ENCODE measurements at places on chromosomes 2 and 18.

DNA sequence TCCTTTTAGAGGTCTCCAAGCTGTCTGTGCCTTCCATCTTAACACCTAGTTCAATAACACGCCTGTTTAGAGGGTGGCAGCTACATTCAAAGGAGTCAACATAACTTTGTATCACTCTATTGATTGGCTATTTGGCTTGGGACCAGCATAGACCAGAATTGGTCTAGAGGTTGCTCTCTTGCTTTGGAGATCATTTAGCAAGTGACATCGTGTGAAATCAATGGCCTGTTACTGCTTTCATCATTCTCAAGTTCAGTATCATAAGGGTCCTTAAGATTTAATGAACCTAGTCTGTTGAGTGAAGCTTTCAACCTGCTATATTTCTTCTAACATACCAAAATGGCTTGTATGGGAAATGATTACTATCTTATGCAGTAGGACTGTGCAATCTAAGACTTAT, 768.2 kb downstream of the NRXN1 start:
- no peak for DNase-seq

- DNase-seq, result no peak
Observed at GRCh38 chr18:1663879-1664705, 759.4 kb downstream of the ADCYAP1 start.

DNA sequence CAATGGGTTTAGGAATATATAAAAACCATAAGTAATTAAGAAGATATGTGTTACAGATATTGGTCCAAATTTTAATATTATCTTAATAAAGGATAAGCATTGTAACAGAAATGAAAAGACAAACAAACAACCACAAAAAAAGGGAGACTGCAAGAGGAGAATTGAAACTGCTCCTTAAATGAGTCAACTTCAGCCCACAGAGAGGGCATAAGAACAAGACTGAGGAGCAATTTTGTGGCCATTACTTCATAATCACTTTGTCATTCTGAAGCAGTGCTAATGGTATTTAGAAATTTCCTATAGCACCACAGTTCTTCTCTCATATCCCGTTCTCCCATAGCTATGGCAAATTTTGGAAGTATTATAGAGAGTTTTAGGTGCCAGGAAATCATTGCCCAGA, 193.2 kb upstream of the HNMT start:
- DNase-seq, result no peak

DNA sequence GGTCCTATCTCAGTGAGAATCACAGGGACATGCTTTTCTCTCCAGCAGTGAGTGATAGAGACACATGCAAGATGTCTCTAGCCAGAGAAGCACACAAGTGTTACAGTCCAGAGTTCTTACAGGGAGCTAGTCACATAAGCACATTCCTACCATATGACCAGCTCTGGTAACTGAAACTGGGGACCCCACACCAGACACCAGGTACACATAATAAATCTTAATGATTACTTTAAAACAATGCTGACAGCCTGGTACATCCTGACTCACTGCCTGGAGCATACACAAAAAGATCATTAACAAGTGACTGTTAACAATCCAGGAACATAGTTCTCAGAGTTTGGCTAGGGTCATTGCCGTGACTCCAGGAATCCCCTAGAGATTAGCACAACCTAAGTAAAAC, 53.6 kb downstream of the GALNT1 start:
- DNase-seq, result no peak

GRCh38 chr2:71534826-71535225, 81.5 kb downstream of the DYSF start:
- no peak for DNase-seq

GRCh38 chr2:39718483-39718882, 52.8 kb downstream of the TMEM178A start:
- no peak for DNase-seq

DNA sequence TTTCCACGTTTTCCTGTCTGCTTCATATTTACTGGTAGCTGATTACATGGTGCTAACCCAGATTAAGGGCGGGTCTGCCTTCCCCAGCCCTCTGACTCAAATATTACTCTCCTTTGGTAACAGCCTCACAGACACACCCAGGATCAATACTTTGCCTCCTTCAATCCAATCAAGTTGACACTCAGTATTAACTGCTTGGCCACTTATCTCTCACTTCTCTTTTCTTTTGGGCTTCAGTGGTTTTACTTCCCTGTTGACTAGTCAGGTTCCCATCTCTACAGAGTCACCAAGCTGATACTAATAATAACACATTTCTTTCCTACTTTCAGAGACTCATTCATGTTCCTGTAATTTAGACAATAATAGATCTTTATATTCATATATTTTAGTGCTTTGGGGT, 302.2 kb upstream of the MAP2 start:
- DNase-seq, result no peak

DNA sequence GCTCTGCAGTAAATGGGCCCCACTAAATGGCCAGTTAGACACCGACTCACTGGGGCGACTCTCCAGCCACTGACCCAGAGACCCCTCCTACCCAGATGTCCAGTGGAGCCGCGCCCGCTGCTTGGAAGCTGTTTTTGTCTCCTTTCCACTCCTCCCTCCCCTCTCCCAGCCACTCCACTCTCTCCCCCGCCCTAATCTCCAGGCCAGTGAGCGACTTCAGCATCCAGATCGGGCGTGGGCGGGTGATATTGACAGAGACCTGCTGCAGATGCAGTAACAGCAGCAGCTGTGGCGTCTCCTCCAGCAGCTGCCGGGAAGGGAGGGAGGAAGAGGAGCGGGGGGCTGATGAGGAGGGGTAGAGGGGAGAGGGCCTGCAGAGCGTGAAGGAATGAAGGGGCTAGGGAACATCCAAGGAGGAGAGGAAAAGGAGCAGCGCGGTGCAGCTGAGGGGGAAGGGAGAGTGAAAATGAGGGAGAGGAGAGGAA, at the start of gene SCN7A:
Gene SCN7A, minus strand, starts transcription at position 110 of the 485 bp plus-strand sequence. CDS start 16,553 bp downstream, outside the sequence.
- peak; percentile 59 for DNase-seq

- DNase-seq, result no peak
Observed at GRCh38 chr2:240598311-240598911, 11.9 kb downstream of the CAPN10 start.

- DNase-seq, result peak; percentile 66
Observed at GRCh38 chr2:239927424-239927981, 97.6 kb downstream of the NDUFA10 start.

DNA sequence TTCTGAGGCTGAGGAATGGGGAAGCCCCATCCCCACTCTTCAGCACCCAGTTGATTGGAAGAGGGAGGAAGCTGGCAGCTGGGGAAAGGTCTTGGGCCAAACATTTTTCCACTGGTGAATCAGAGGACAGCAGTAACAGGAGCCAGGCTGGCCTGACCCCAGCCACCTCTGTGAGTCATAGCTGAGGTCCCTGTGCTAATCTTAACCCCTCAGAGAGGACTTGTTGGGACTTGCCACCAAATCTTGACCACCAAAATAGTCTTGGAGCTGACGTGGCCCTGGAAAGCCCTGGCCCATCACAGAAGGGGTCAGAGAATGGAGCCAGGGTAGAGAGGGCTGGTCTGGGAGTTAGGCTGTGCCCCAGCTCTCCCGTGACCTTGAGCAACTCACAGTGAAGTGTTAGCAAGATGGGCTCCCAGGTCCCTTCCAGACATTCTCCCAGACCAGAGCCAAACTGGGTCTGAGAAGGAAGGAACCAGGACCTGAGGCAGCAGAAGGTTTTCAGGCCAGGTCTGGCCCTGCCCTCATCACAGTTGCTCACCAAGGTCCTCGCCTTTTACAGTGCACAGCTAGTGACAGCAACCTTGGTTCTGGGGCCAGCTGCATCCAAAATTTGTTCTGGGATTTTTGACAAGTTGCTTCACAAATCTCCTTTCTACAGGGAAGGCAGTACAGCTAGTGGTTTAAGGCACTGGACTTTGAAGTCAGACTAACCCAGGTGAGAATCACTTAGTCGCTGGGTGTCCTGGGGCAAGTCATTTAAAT, 266.6 kb downstream of the CYP26B1 start:
- no peak for DNase-seq

- peak; percentile 48 for DNase-seq
Observed at GRCh38 chr2:18435426-18436037, 124.9 kb downstream of the RDH14 start.

GRCh38 chr2:10556271-10557140, 108.4 kb upstream of the ODC1 start:
- no peak for DNase-seq

GRCh38 chr2:17148407-17149145, 369.7 kb downstream of the RAD51AP2 start:
- DNase-seq, result no peak

- DNase-seq, result no peak
Observed at GRCh38 chr2:224381521-224382279, 20.2 kb downstream of the FAM124B start.

DNA sequence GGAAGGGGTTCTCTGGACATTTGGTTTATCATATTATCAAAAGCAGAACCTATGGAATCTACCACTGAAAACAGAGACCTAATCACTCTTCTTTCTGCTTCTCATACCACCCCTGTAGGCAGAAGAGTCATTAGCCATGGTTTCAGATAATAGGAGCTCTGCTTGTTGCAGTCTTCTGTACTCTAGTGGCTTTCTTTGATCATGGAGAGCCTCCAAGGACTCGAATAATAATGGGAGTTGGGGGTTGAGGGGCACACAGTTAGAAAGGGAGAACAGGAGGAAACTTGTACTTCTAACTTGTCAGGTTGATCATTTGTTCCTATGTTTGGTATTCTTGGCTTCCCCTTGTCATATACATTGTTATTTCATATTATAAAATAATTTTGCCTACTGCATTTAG, 52.3 kb upstream of the VWC2L start:
- no peak for DNase-seq

DNA sequence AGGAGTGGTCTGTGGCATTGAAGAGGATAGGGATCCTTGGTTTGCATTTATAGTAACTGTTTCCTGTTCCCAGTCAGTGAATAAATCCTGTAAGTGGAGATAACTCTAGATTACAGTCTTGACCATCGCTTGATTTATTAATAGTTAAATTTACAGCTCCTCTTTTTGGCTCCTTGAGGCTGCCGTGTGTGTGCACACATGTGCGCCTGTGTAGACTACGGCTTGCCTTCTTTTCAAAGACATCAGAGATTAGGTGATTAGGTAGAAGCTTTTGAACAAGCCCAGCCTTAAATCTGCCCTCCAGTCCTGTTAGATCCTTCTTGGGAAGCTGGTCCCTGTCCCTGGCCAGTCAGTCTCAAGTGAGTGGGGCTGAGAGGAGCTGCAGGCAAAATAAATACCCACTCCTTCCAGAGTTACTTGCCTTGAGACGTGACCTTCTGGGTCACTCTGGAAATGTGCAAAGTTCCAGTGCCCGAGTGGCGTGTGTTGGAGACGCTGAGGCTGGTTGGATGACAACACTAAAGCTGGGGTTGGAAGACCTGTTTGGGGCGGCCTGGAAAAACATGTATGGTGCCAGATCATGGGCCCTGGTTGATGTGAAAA, 32.0 kb downstream of the TCF7L1 start:
- no peak for DNase-seq

- no peak for DNase-seq
Observed at GRCh38 chr2:74199275-74199701, 873 bp downstream of the MTHFD2 start.

- DNase-seq, result no peak
Observed at GRCh38 chr18:50745945-50746344, 73.9 kb downstream of the MRO start.

GRCh38 chr2:14702258-14702657, 69.7 kb downstream of the LRATD1 start:
- DNase-seq, result no peak

GRCh38 chr2:235877275-235877802, 290.8 kb downstream of the GBX2 start:
- no peak for DNase-seq

DNA sequence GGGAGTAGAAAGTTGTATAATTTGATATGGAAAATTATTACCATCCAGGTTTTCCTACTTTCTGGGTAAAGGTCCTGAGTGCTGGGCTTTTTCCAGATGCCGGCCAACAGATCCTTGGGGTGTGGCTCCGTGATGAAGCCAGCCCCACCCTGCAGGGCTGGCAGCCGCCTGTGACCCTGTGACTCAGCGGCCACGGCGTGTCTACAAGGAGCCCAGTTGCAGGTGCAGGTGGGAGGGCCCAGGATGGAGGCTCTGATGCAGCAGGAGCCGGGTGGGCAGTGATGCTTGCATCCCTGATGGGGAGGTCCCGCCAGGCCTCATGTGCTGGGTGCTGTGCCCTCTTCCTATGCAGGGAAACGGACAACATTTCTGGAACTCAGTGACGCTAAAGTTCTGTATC, 96.0 kb upstream of the ALKAL2 start:
- no peak for DNase-seq

DNA sequence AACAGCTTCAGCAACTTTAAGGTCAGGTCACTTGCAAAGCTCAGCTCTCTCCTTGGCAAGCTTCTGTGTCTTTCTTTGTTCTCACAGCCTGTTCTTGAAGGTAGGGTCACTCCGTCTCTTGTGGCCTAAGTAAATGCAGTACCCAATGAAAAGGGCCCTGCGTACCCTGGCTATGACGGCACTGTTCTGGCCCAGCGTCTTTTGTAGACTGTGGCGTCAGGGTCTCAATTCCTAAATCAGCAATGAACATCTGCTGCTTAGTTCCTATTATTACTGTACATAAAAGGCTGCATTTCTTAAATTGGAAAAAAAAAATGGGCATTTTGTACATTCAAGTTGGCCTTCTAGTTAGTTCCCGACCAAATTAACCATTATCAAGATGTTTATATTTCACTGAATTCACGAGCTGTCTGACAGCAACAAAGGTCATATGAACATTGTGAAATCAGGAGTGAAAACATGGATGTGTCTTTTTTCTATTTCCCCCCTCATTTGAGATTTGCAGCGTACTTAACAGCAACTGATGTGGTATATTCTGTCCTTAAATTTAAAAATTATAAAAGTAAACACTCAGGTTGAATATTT, 17.0 kb upstream of the MTCL1 start:
- no peak for DNase-seq

DNA sequence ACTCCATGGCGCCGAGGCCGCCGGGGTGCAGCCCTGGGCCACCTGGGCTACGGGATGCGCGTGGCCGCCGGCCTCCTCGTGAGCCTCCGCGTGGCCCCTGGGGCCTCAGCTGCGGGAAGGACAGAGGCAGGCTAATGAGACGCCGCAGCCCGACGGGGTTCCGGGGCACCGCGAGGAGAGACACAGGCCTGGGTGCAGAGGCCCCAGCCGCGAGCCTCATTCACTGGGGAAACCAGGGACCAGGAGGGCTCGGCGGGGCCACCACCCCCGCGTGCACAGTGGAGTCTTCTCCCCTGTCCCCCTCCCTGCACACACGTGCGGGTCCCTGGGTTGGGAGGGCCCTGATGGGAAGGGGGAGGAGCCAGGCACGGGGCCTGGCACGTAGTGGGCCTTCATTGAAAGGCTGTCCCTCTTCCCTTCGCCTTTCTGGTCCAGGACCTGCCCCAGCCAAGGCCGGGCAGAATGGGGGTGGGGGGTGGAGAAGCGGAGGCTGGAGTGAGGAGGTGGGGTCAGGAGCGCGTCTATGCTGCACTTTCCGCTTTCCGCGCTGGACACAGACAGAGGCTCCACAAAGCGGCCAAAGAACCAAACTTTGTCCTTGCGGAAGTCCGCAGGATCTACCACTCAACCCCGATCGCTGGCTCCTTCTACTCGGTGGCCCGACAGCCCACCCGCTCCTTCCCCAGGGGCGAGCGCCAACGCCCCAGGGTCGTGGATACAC, 9.1 kb downstream of the ALPP start:
- DNase-seq, result no peak

Data from SHP77 (cell line).